ENCODE measurements at places on chromosomes 7 and 10.
A peak's percentile ranks its signal among the peaks of the same experiment; 100 is the strongest.

- no peak for DNase-seq
These were observed 15.4 kb downstream of the OGDHL start for GRCh38 chr10:49746626-49747302.

- DNase-seq = no peak
These were observed 143.0 kb upstream of the SHH start for GRCh38 chr7:155955367-155955635.

GRCh38 chr10:97412891-97413304, 11.8 kb upstream of the RRP12 start:
- DNase-seq = no peak

- DNase-seq = no peak
These were observed 229.9 kb downstream of the SEMA3E start for GRCh38 chr7:83419013-83419412.

DNA sequence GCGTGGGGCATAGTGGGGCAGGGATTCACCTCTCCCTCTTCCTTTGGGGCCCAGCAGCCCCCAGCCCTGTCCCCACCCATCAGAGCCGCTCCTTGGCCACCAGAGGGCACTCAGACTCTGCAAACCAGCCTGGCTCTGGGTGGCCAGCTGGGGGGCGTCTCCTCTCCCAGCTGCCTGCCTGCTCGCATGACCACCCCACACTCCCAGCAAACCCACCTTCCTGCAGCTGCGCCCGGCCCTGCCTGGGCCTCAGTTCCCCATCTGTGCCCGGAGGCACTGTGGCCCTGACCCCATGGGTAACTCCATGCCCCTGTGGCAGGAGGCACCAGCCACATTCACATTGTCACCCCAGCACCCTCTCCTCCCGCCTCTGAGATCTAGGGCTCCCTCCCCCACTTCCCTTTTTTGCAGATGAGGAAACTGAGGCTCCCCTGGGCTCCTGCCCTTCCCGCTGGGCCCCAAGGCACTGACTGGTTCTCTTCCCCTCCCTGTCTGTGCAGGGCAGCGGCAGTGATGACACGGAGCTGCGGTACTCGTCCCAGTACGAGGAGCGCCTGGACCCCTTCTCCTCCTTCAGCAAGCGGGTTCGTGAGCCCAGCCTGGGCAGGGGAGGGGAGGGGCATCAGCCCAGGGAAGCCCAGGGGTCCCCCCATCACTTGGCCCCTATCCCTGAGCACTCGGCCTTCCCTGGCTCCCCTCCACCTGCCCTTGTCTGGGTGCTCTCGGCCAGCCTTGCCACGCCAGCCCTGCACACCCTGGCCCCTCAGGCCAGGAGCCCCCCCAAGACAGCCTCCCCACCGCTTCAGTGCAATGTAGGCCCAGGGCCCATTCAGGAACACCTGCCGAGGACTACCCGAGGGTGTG, 6.9 kb upstream of the SH2B2 start:
- no peak for DNase-seq

GRCh38 chr7:49618028-49618427, 155.4 kb upstream of the VWC2 start:
- DNase-seq = no peak

DNA sequence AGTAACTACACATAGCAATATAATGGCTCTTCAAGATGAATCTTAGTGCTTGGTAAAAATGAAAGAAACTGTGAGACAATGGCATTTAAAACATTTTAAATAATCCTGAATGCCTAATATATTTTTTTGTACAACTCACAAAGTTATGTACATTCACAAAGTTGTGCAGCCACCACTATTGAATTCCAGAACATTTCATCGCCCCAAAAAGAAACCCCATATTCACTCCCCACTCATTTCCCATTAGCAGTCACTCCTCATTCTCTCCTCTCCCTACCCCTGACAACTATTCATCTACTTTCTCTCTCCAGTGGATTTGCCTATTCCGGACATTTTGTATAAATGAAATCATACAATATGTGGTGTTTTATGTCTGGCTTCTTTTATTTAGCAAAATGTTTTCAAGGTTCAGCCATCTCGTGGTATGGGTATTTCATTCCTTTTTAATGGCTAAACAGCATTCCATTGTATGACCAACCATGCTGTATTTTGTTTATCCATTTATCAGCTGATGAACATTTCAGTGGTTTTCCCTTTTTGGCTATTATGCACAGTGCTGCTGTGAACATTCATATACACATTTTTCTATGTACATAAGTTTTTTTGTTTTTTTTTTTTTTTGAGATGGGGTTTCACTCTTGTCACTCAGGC, 34.7 kb downstream of the ENTPD7 start:
- peak; percentile 71 for DNase-seq

- no peak for DNase-seq
These were observed at the start of gene EPHB4 for GRCh38 chr7:100827330-100828226. EPHB4 (minus strand) TSS chr7:100827523; CDS start chr7:100827030, 493 bp downstream.

DNA sequence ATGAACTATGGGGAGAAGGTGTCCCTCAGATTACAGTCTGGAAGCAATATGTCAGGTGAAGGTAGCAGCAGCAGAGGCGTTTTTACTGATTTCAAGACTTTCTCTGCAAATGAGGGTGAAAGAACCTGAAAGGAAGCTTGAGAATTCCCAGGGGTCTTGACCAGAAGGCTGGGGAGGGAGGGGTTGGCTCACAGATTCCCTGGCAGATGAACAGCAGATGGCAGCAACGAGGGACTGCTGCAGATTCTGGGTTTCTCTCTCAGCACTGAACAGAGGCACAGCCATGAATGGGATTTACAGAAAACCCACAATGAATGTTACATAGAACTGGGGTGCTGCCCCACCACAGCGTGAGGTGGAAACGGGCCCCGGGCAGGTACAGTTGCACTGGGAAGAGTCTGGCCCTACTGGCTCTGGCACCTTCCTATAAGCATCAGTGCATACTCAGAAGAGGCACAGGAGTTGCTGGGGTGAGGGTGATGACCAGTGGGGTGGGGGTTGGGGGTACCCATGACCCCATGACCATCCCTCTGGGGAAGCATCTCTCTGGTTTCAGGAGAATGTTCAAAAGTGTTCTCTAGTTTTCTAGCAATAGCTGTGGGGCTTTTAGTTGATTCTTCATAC, 317.8 kb downstream of the SH2D4B start:
- DNase-seq = no peak

DNA sequence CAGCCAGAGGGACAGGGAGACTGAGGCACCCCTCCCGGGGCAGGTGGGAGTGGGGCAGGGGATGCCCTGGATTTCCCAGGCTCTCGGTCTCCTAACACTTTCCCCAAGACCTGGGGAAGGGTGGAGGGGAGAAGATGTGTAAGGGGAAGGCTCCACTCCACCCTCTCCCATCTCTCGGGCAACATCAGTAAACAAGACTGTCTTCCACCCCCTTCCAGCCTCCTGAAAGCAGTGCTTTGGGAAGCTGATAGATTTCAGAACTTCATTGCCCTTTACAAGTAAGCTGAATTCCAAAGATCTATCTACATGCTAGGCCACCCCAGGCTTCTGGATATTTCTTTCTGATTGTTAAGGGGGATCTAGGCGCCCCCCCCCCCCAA, 3.7 kb downstream of the FLNC start:
- no peak for DNase-seq

DNA sequence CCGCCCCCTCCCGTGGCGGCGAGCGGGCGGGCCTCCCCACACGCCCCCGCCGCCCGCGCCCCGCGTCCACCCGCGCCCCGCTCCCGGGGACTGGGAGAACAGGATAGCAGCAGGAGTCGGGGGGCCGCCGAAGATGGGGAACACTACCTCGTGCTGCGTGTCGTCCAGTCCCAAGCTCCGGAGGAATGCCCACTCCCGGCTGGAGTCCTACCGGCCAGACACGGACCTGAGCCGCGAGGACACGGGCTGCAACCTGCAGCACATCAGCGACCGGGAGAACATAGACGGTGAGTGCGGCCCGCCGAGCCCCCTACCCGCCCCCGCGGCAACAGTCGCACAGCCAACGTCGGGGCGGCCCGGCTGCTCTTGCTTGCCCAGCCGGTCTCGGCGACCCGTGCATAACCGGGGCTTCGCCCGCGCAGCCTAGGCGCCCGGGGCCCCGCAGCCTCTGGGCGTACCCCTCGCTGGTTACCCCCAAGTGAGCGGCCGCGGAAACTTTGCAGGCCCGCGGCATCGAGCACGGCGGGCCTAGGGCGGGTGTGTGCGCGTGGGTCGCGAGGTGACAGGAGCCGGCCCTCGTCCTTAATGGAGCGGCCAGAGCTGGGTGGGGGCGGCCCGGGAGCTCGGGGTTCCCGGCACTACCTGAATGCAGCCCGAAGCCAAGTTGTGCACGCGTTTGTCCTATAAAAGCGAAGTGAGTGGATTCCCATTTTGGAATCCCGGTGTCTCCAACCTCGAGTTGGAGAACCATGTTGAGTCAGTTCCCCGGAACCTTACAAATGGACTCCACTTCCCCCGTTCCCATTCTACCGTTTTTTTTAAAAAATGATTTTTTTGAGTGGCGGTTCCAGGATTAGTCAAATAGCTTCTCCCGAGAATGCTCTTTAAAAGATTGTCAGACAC, 863 bp downstream of the CCNY start:
- no peak for DNase-seq

- DNase-seq = no peak
These were observed 120.3 kb upstream of the PTPRZ1 start for GRCh38 chr7:121752706-121753105.

DNA sequence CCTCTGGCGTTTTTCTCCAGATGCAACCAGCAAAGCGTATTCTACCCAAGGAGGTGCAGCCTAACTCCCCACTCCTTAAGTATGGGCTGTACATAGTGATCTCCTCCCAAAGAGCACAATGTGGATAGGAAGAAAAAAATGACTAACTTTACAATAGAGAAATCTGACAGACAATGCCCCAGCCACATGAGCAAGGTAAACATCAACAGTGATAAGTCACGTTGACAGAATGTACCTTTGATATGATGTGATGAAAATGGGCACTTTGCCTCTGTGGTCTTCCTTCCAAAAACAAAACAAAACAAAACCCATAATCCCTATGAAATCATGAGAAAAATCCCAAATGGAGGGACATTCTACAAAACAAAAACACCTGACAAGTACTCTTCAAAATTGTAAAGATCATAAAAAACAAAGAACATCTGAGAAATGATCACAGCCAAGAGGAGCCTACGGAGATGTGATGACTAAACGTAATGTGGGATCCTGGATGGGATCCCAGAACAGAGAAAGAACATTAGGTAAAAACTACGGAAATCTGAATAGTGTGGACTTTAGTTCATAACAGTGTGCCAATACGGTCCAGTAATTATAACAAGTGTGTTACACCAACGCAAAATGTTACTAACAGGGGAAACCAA, 50.6 kb downstream of the ABLIM1 start:
- DNase-seq = no peak

DNA sequence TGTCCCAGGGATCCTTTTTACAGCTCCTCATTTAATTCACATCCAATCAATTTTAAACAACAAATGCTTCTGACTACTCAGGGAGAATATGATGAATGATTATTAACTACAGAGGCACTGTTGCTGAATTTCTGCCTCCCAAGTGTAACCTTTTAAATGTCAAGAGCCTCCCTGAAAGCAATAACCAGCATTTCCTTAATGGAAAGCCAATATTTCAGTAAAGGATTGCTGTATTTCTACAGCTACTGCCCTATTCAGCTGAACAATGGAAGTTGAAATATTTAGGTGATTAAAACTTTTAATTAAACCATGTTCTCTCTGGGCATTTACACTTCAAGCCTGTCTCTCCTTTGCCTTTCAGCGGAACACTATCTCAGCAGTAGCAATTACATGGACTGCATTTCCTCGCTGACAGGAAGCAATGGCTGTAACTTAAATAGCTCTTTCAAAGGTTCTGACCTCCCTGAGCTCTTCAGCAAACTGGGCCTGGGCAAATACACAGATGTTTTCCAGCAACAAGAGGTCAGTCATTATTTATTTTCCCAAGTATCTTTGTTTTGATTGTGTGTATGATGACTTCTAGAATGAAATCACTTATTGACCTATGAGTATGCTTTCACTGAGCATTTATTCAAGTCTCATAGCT, 304.7 kb downstream of the BICC1 start:
- no peak for DNase-seq

- no peak for DNase-seq
These were observed 20.4 kb downstream of the DNAJB12 start for GRCh38 chr10:72334196-72334824.

- no peak for DNase-seq
These were observed 102.8 kb downstream of the COL13A1 start for GRCh38 chr10:69904533-69904932.

DNA sequence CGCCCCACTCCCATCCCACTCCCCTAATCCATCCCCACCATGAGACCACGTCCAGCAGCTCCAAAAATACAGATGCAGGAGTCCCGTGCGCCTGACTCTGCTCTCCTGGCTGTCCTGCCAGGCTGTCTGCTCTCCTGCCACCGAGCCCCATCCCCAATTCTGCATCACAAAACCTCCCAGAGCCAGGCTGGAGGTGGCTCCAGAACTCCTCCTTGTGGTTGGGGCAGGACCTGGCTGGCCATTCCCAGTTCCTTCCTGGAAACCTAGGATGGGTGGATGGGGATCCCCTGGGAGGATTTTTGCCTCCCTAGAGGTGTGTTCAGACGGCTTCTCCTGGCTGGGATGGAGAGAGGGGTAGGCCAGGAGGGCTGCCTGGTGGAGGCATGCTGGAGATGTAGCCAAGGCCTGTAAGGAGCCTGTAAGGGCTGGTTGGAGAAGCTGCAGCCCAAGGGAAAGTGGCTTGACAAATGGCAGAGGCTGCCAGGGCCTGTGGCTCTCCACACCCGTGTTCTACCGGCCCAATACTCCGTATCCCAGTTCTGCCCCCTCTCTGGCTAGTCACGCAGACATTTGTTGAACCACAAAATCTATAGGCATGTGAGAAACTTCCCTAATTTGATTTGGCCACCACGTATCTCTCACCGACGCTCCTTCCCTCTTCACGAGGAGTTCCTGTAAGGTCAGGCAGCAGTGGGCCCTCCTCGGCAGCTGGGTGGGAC, 99.3 kb downstream of the ARHGAP22 start:
- DNase-seq = no peak

GRCh38 chr10:76213876-76214275, 782.5 kb downstream of the LRMDA start:
- no peak for DNase-seq

DNA sequence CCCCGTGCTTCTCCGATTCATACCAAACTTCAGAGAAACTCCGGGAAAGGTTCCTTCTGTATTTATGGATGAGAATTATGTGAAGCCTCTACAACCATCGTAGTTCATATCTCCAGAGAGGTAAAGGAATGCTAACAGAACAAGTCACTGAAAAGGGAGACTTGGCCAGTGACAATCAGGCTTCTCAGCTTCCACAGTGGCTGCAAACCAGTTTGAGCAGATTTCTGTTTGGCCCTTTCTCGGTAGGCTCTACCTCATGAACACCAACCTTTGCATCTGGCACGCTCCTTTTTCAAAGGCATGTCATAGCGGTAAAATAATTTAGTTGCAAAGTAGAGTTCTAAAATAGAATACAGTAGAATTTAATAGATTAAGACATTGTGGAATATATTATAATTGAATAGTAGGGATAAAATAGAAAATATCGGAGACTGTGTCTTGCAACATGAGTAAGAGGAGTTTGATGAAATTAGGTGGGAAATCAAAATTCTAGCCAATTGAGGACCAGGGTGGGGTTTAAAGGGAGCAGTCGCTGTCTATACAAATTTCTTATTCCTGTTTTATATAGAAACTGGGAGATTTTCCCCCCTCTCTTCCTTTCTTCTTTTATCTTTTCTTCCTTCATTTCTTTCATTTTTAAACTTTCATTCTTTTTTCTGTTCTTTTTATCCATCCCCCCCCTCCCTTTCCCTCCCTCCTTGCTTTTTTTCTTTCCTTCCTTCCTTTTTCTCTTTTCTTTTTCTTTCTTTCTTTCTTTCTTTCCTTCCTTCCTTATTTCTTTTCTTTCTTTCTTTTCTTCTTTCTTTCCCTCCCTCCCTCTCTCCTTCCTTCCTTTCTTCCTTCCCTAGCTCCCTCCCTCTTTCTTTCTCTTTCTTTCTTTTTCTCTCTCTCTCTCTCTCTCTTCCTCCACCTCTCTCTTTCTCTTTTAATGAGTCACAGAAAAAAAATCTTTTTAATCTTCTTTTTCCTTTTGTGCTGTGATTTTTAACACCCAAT, 161.5 kb upstream of the KLF6 start:
- no peak for DNase-seq

Measured in non-pigmented ciliary epithelial cell (primary cell).